Stimulated activated CD4-positive, alpha-beta T cell treated with anti-CD3 and anti-CD28 coated beads, Interleukin-4, amount 100 ng/mL, for 48 hours (primary cell): ENCODE measurements at places on chromosomes 4 and X.

- DNase-seq: peak; percentile 53
Observed at GRCh38 chrX:130024127-130024526, 41.7 kb downstream of the BCORL1 start.

GRCh38 chr4:65971686-65972085, 301.4 kb upstream of the EPHA5 start:
- DNase-seq: no peak

DNA sequence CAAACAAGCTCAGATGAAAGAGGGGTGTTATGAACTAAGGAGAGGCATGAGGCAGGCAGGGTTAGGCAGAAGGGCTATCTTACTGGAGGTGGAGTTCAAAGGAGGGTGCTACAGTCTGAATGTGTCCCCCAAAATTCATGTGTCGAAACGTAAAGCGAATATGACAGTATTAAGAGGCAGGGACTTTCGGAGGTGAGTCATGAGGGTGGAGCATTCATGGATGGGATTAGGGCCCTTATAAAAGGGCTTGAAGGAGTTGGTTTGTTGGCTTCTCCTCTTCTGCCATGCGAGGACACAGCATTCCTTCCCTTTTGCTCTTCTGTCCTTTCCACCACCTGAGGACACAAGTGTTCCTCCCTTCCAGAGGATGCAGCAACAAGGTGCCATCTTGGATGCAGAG, 22.9 kb downstream of the APLN start:
- DNase-seq: no peak

- DNase-seq: no peak
Observed at GRCh38 chr4:184371390-184371787, 103.0 kb downstream of the IRF2 start.

- DNase-seq: no peak
Observed at GRCh38 chr4:130563185-130563888, 1467.4 kb downstream of the C4orf33 start.

GRCh38 chr4:73674451-73674919, 54.2 kb upstream of the RASSF6 start:
- DNase-seq: no peak

DNA sequence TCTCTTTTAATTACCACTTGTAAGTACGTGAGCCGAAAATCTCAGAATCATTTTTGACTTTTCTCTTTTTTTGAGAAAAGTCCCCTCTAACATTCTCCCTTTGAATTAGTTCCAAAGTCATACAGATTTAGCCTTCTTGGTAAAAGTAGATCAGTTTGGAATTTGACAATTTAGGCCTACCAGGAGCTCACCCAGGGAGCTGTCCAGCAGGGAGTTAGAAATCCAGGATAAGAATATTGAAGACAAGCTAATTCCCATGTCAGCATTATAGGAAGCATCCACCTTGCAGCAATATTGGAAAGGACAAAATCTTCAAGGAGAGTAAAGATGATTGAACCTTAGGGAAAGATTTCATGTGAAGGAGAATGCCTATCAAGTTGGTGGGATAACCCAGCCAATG, 352.2 kb upstream of the CPEB2 start:
- no peak for DNase-seq

GRCh38 chrX:37989304-37989703, 17.0 kb upstream of the SYTL5 start:
- DNase-seq: no peak

GRCh38 chrX:151082077-151082948, 94.1 kb upstream of the GPR50 start:
- DNase-seq: peak; percentile 53
